ENCODE measurements at places on chromosomes 2 and 18. TPM values are rescaled to one million over a fixed set of nuclear protein-coding genes. Genes with fewer than 3 reads are reported as not detected.

MCEE gene
- 14.2 TPM for total RNA-seq

TTN gene
- total RNA-seq, result under 0.01 TPM

FTCDNL1 gene
- 0.32 TPM for total RNA-seq

ALPG gene
- not detected for total RNA-seq

PRKCE gene
- 19.0 TPM for total RNA-seq

DLGAP1 gene
- under 0.01 TPM for total RNA-seq

PAIP2B gene
- total RNA-seq, result under 0.01 TPM

ANKRD62 gene
- not detected for total RNA-seq

GRCh38 chr18:27707201-27707600 is 469.7 kb downstream of the CDH2 start:
- DNase-seq, result peak; percentile 36

DNA sequence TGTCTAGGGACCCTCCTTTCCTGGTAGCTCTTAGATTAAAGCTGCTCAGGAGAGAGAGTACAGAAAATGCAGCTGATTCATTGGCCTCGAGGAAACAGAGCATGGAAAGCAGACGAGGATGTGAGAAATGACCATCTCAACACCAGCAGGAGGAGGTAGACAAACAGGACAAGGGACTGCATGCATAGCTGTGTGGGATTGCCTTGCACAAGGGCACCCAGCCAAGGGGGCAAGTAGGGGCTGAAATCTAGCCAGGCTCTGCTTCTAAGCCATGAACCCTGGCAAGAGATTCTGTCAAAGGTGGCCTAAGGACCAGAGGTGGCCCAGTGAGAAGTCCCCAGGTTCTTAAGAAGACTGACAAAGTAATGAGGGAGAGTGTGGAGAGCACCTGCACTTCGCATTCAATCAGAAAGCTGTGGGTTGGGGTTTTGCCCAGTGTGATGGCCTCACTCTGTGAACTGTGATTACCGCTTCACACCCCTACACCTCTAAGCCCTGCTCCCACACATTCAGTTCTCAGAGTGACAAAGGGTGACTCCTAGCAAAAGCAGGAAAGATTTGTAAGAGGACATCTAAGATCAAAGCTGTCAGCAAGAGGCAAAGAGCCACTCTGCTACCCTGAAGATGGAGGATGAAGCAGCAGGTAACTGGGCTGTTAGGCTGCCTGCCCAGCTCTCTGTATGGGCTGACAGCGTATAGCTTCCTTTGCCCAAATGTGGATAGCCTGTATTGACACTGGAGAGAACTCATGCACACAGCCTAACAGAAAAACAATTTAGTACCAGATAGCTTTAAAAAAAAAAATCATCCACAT is 151.3 kb upstream of the PELI1 start:
- DNase-seq, result no peak

GRCh38 chr18:45657357-45658335 is 42.4 kb downstream of the SLC14A2 start:
- DNase-seq, result no peak

GRCh38 chr2:139790807-139791752 is 1010.9 kb upstream of the NXPH2 start:
- DNase-seq, result peak; percentile 3

GRCh38 chr2:127588241-127588640 is 52.8 kb downstream of the MYO7B start:
- no peak for DNase-seq

- DNase-seq, result no peak
These were observed 73.3 kb upstream of the FSIP2 start for GRCh38 chr2:185665251-185665814.

GRCh38 chr2:50624506-50624905 is 407.4 kb downstream of the NRXN1 start:
- no peak for DNase-seq

GRCh38 chr2:48173141-48173540 is 266.8 kb upstream of the FBXO11 start:
- no peak for DNase-seq

DNA sequence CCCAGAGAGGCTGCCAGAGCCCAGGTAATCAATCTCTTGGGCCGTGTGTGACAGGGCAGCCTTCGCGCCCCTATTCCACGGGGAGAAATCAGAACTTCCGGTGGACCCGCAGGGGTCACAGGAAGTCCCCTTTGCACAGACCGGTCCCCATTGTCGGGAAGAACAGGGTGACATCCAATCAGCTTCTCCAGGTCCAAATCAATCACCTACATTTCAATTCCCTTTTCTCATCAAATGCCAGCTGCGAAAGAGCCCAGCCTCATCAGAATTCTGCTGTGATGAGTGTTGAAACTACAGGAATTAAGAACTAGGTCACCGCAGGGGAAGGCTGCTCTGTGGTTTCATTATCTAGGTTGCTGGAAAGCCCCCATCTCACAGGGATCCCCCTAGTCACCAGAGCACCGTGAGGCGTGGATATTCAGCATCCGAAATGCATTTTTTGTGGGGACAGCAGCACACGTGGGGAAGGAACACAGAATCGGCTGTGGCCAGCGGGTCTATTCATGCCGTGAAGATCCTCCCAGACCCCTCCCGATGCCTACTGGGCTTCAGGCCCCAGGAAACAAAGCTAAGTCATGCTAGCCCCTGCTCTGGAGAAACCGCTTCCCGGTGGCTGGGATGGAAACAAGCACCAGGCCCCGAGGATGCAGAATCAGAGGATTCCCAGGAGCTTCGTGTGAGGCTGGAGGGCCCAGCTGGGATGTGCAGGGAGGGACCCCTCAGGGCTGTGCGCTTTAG is 193.7 kb upstream of the ID2 start:
- no peak for DNase-seq

DNA sequence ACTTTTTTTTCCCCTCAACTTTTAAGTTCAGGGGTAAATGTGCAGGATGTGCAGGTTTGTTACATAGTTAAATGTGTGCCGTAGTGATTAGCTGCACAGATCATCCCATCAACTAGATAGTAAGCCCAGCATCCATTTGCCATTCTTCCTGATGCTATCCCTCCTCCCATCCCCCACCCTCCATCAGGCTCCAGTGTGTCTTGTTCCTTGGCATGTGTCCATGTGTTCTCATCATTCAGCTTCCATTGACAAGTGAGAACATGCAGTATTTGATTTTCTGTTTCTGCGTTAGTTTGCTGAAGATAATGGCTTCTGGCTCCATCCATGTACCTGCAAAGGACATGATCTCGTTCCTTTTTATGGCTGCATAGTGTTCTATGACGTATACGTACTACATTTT is 47.2 kb upstream of the STON1 start:
- DNase-seq, result no peak

GRCh38 chr18:43405097-43405496 is 127.8 kb upstream of the SYT4 start:
- no peak for DNase-seq

DNA sequence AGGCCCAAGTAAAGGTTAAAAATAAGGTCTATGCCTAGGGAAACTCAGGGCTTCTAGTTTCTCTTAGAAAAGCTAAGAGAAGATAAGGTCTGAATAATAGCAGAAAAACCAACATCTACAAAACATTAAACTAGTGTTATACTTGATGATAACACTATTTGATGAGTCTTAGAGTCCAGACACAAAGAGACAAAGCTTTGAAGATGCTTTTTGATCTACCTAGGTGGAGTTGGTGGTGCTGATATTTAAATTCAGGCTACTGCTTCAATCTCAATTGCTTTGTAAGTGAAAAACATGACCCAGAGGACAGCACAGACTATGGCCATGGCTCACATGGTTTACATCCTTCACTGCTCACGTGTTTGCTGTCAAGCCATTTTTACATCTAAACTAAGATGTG is 11.7 kb upstream of the MFF start:
- DNase-seq, result no peak

DNA sequence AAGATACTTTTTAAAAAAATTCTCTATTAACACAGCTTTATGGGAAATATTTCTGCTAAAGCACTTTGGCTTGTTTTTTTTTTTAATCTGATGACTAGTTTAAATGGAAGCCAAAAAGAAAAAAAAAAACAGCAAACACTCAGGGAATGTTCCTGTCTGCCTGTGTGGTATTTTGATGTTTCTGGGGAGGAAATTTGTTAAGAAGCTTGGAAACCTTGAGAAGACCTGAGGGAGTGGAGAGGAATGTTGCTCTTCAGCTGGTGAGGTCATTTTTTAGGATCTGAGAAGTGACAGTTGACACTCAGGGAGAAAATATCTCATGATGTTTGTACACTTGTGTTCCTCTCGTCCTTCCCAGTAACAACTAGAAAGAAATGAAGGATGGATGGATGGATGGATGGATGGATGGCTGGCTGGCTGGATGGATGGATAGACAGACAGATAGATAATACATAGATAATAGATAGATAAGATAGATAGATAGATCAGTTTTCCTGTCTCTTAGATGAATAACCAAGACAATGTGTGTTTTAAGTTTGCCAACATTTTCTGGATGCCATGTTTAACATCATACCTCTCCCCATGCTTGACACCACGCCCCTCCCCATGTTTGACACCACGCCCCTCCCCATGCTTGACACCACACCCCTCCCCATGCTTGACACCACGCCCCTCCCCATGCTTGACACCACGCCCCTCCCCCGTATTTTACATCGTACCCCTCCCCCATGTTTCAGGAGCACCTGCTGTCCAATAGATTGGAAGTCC is 84.8 kb downstream of the CTIF start:
- DNase-seq, result peak; percentile 66

GRCh38 chr2:47194410-47194809 is 39.3 kb upstream of the STPG4 start:
- no peak for DNase-seq

GRCh38 chr2:86225581-86225980 is 26.3 kb downstream of the MRPL35 start:
- DNase-seq, result peak; percentile 10

DNA sequence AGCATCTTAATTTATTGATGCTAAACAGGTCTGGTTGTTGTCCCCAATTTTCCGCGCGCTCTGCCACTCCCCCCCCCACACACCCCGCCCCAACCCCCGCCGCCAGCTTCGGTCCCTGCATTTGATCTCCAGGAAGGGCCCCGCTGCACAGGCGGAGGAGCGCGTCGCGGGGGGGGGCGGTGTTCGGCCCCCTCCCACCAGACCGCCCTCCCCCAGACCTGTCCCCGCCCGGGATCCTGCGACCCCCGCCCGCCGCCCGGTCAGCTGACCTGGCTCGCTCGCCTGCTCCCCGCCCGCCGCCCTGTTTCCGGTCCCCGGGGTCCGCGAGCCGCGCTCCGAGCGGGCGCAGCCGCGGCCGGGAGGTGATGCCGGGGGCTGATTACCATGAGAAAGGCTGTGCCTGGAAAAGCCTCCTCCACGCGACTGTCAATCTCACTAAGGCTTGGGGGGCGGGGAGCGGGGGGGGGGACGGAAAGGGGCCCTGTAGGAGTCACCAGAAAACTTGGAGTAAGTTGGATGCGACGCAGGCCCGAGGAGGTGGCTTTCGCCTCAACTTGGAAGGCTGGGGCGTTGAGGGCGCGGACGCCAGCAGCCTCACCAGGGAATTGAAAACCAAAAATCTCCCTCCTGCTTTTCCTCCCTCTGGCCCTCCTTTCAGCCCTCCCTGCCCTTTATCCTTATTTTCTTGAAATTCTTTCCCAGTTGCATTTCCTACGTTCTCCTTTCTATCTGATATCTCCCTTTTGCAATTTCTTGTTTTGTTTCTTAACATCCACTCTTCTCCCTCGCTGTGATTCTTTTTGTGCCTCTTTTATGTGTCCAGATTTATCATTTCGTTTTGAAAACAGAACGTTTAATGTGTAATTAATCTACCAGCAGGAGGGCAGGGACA is 4.4 kb upstream of the ZEB2 start:
- no peak for DNase-seq

DNA sequence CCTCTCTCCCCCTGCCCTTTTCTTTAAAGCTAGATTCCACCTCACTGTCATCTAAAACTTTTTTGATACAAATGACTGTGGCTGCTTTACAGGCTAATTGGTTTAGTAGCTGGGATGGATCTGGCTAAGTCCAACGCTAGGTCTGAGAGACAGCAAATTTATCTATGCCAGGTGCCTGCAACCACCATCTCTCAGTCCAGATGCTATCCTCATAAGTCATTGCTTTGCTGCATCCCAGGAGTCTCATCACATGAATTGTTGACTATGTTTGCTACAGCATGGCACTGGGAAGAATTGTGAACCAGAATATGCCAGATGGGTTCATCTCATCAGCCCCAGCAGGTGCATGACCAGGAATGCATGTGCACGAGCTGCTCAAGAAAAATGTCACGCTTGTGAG is 100.0 kb upstream of the PID1 start:
- DNase-seq, result no peak

DNA sequence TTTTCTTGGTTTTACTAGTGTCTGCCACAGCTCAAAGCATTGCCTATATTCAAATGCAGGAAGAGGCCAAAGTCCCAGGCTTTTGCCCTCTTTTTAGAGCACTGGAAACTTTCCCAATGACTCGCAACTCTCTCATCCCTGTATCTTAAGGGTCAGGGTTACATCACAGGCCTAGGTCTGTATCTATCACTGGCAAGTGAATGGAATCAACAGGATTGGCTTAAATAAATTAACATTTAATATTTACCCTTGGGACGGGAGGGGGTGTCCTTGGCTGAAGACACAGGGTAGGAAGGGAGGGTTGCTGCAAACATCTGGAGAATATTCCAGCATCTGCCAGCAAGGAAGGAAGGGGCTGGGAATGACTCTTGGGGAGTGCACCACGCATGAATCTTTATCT is 242.6 kb downstream of the SLC4A3 start:
- DNase-seq, result no peak

- DNase-seq, result no peak
These were observed 981 bp upstream of the SF3B1 start for GRCh38 chr2:197435598-197436420.

Data from fibroblast of villous mesenchyme (primary cell).